SHP77 treated with DMSO at 0.1 percent for 48 hours (cell line): ENCODE measurements at places on chromosomes 2 and 18.

DNA sequence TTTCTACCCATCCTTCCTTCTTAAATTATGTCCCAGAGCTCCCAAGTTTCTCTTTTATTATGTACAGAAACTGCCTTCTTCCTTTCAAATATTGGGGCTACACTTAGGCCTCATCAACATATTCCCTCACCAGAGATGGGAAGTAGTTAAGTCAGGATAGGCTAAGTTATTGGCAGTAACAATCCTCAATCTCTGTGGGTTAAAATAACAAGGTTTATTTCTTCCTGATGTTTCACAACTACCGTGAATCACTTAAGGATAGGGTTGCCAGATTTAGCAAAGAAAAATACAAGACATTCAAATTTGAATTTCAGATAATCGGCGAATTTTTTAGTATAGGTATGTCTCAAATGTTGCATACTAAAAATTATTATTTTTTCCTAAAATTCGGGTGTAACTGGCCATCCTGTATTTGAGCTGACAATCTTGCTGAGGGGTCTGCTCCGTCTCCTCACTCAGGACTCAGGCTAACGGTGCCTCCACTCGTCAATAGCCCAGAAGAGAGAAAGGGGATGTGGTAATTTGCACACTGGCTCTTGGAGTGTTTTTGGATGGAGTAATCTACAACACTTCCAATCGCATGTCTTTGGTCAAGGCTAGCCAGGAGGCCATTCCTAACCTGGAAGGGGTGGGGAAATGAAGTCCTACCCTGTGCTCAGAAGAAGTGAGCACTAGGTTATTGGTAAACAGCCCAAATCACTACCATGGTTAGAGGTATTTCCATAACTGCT lies 91.7 kb downstream of the ACTR3 start:
- DNase-seq, result no peak

DNA sequence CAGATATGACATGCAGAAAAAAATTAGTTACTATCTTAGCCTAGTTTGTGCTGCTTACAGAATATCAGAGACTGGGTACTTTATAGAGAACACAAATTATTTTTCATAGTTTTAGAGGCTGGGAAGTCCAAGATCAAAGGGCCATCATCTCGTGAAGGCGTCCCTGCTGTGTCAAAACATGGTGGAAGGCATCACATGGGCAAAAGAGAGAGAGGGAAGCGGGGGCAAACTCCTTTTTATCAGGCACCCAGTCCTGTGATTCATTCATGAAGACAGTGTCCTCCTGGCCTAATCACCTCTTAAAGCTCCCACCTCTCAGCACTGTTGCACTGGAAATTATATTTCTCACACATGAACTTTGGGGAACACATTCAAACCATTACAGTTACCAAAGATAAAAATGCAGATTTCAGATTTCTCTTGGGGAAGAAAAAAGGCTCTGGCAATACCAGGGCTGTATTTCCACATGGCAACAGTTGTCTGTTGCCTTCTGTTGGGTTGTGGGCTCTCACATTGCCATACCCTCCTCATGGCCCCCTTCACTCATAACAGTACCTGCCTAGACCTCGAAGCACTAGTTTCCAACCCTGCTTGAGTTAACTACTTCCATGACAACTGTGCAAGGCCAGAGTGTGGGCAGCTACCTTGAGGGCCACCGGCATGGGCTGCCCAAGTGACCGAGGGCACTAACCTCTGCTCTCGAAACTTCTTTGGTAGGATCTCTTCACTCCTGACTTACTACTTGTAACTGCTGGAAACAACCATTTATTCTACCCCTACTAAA lies 2.7 kb upstream of the ACTR3 start:
- DNase-seq, result no peak

DNA sequence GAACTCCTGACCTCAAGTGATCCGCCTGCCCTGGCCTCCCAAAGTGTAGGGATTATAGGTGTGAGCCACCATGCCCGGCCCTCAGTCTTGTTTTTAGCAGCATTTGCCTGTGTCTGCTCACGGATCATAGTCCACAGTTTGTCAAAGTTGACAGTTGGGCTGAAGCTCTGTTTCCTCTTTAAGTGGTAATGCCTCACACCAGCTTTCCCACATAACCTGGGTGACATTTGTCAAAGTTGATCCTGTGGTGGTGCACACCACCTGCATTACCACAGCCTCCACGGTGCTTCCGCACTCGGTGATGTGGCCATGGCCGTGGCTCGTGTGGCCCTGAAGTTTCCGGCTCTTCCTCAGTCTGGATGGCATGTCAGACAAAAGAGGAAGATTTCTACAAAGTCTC lies 27.1 kb downstream of the RAB31 start:
- DNase-seq, result no peak

DNA sequence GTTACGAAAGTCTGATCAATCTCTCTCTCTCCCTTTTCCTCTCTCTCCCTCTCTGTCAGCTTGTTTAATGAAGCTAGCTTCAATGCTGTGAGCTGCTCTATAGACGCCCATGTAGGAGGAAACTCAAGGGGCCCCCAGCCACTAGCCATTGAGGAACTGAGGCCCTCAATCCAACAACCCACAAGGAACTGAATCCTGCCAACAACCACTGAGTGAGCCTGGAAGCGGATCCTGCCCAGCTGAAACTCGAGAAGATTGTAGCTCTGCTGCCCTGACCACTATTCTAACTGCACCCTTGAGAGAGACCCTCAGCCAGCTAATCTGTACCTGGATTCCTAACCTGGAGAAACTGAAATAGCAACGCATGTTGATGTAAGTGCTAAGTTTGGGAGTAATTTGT lies 129.2 kb downstream of the BCL11A start:
- no peak for DNase-seq

- DNase-seq, result no peak
These were observed 129.5 kb upstream of the TTC27 start for GRCh38 chr2:32498306-32498705.

DNA sequence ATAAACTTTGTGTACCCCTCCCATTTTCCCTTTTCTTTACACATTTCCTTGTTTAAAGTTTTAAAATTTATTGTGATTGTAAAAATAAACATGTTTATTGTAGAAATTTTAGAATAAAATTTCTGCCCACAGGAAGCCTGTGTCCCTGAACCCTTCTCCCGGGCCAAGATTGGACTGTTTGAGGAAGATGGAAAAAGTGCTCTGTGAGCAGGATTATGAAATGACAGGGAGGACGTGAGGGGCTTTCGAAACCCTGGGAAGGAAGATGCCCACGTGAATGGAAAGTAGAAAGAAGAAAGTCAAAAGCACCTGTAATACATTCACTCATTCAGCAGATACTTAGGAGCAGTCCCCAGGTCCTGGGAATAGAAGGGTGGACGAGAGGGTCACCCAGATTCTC lies 25.4 kb upstream of the ATOH8 start:
- DNase-seq, result no peak

DNA sequence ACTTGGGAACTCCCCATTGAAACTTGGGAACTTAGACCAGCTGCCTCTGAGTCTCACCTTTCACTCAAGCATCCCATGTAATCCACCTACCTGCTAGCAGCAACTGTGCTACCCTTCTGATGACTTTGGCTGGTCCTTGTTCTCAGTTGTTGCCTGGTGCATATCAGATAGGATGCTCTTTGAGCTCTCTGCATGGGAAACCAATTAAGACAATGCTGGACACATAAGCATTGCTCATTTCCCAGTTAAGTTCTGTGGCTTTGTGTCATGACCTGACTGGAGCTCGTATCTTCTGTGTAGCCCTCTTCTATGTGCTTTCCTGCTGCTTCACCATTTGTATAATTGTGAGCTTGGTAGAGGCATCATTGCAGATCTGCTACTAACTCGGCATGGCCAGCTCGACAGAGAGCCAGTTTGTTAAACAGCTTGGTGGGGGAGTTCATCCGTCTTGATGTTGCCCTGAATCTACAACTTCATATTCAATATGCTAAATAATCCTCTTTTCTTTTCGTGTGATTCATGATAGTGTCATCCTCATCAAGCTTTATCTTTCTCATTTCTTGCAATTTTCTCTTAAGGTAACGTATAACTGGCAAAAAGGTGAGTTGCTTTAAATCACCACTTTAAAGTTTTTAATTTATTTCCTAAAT lies 447.5 kb upstream of the SLC14A2 start:
- DNase-seq, result no peak

DNA sequence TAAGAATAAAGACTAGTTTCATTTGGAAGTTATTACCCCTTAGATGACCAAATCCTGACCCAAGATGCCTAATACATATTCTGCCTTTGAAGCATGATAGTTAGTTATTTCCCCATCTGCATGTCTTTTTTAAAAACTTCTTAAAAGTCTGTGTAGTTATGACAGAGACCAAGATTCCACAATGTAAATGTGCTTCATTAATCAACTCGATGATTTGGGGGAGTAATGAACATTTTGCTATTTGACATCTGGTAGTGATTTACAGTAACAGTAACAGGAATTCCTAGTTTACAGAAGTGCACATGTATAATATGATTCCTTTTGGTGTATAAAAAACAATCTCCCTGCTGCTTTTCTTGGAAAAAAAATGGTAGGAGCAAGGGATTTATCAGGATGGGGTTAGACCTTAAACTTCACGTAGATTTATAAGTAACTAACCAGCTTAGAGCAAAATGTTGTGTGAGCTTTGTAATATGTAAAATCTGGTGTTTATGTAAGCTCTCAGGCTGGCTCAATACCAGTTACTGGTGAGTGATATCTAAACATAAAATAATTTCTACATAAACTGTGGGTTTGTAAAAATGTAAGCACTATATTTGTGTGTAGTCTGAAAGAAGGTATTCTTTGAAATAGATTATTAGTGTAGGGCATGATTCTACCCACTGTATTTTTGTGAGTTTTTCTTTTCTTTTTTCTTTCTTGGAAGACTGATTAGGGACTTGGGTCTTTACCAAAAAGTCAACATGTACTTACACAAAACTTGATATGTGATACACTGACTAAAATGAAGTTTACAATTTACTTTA lies 641.6 kb downstream of the EPHA4 start:
- no peak for DNase-seq

GRCh38 chr18:56462276-56462675 lies 176.1 kb downstream of the TXNL1 start:
- no peak for DNase-seq

- DNase-seq, result no peak
These were observed 8.6 kb upstream of the TMEM163 start for GRCh38 chr2:134727385-134727784.

GRCh38 chr2:128765811-128766210 lies 447.1 kb upstream of the HS6ST1 start:
- no peak for DNase-seq

DNA sequence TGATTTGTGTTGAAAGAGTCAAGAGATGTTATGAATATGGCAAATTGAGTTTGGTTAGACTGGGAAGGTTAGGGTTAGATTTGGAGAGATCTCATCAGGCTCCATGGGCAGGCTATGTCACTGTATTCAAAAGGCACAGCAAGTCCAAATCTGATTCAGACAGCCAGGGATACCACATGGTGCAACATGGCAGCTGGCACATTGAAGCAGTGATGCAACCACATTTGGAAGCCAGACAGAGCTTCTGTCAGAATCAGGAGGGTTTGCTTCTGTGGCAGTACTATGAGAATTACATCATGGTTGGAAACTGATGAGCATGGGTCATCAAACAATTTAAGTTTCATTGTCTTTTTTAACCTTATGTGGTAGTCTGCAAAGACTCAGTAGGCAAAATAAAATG lies 772.2 kb downstream of the SUCLG1 start:
- no peak for DNase-seq

- DNase-seq, result no peak
These were observed 27.8 kb downstream of the MEX3C start for GRCh38 chr18:51169731-51170130.

DNA sequence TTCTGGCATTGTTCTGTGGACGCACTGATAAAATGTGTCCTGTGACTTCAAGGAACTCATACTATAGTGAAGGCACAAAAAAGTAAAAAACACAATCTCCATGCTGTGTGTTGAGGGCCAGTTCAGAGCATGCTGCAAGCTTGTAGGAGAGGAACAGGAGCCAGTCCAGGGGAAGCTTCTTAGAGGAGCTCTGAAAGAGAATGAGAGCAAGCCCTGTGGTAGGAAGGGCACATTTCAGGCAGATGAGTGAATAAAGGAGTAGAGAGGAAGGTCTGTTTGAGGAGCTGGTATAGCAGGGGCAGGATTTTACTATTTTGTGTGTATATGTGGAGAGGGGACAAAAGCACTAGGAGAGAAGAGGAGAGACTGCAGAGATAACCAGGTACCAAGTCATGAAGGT lies 478.3 kb downstream of the ZEB2 start:
- no peak for DNase-seq

- DNase-seq, result no peak
These were observed 25.1 kb downstream of the STAT4 start for GRCh38 chr2:191125646-191126045.

DNA sequence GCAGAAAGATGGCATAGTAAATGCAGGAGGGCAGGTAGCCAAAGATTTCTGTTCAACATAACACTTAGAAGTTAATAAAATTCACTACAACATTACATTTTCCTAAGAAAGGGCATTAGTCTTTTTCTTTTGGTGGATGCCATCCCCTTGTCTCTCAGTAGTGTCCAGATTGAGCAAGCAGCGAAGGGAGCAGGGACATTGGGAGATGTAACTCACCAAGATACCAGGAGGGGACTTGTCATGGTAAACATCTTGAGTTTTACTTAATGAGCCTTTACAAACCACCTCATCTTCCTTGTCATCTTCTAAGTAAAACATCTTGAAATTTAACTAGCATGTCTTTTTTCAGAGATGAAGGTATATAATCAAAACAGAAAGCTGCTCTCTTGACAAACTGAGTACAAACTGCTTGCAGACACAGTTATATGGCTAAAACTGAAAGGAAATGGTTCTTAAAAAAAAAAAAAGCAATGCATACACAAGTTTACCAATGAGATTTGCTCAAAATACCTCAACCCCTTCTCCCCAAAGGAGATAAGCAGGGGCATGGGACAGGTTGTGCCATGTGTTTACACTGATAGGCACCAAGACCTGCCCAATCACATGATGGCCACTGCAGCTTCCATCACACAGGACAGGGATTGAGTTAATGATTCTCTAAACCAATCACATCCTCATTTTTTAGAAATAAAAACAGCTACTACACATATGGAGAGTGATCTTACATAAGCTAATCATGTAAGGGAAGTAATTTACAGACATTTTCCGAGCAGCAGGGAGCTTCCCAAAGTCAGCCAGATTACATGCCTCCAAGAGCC lies 30.3 kb downstream of the LPIN2 start:
- DNase-seq, result no peak

DNA sequence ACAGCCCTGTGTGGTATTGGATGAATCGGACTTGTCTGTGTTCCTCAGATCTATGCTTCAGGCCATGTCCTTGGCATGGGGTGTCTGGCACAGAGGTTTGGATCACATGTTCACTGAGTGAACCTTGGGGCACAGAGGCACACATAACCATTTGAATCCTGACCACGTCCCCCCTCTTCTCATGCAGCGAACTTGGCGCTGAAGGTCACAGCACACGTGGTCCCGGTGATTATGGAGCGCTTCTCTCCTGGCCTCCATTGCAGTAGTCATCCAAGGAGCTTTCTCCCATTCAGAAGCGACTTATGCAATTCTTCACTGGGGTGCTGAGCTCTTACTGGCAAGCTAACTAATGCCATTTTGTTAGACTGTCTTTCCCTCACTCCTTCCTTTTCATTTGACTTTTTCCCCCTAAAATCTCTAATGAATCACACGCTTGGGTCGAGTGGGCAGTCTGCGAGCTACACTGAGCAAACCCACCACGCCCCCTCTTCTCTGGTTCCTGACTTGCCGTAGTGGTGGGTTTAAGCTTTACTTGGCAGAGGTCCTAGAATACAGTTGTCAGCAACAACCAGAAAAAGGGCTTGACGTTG lies 59.4 kb downstream of the KCNG2 start:
- no peak for DNase-seq

- DNase-seq, result no peak
These were observed 180.2 kb downstream of the OSR1 start for GRCh38 chr2:19178175-19178574.
